ENCODE measurements at places on chromosomes 12 and 14.

GRCh38 chr14:80634106-80634758 is 307.3 kb downstream of the CEP128 start:
- DNase-seq, result peak; percentile 53

GRCh38 chr14:87434680-87435079 is 558.3 kb downstream of the GALC start:
- no peak for DNase-seq

- DNase-seq, result peak; percentile 51
These were observed 776.0 kb downstream of the C12orf50 start for GRCh38 chr12:87253157-87253556.

DNA sequence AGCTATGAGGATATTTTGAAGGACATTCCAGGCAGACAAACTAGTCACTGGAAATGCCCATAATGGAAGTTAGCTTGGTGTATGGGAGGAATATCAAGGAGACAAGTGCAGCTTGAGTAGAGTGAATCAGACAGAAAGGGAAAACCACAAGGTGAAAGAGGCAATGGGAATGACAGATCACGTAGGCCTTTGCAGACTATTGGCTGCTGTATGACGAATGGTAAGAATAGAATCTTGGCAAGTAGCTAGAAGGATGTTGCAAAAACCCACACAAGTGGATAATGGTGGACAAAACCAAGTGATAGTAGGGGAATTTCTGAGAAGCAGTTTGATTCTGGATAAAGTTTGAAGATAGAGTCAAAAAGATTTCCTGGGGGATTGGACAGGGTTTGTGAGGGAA is 196.9 kb upstream of the NOVA1 start:
- DNase-seq, result peak; percentile 17

DNA sequence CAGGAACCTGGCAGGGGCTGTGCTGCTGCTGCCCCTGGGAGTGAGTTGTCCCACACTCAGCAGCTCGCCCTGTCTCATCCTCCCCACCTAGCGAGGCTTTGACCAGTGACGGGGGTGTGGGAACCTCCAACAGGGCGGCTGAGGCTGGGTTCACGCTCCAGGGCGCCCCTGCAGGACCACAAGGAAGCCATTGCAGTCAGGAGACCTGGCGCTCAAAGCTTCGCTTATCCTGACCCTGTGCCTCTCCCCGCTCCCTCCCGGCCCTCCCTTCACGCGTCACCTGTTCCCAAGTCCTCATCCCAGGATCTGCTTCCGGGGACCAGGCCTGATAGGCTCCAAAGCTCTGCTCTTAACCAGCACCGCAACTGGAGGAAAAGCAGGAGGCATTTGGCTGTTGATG is 272.0 kb upstream of the SFSWAP start:
- DNase-seq, result no peak

DNA sequence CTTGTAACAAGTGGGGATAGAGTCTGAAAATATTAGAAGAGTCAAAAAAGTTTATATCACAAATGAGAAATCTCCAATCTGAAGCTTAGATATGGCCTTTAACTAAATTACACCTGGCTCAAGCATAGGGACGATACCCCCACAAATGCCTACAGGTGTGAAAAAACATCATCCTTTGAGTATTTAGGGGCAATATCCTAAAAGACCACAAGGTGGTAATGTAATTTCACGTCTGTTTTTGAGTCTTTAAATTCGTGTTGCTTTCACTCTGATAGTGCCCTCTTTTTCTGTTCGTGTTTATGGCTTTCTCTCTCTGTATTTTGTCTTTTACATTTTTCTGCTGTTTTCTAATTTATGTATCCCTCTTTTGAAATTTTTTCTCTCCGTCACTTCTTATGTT is 84.3 kb downstream of the ETNK1 start:
- DNase-seq, result peak; percentile 35

DNA sequence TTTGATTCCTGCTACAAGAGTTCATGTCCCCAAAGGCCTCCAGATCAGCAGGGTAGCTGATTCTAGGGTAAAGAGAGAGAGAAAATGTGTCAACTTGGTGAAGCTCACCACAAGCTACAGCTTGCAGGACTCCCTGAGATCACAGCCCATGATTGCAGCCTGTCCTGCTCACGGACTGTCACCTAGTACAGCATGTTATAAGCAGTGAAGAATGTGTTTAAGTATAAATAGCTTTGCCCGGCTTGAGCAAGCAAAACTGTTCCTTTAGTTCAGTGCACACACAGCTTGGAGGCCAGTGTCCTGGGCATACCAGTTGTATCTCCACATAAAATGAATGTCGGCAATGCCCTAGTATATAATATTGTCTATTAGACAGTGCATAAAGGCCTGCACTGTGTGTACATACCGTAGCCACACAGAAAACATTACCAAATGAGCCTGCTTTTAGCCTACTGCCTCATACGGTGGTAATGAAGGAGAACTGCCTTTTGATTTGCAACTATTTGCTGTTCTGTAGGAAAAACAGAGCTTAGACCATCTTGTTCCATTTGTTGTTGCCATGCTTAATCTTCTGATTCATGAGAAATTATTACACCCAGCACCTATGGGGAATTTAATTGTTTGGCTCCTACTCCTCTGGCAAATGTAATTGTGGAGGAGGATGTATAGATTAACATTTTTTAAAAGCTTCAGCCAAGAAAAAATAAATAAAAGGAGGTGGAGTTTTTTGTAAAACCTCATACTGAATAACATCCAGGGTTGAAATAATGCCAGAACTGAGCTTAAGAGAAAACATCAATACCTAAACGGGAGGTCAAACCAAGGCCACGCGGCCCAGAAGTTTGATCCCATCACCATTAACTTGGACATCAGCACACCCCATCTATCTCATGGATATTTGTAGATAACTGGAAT is 108.1 kb upstream of the G2E3 start:
- DNase-seq, result peak; percentile 37
